ENCODE measurements at places on chromosomes 11 and 22. TPM values are rescaled to one million over a fixed set of nuclear protein-coding genes. Genes with fewer than 3 reads are reported as not detected.

DNA sequence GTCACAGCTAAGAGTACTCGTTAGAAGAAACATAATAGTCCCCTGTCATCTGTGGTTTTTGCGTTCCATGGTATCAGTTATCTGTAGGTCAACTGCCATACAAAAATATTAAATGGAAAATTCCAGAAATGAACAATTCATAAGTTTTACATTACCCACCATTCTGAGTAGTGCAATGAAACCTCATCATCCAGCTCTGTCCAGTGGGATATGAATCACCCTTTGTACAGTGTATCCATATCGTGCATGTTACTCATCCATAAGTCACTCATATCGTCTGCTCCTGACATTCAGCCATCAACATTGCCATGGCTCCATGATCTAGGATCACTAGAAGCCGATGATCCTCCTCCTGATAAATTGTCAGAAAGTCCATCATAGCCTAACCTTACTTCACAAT is 174.9 kb upstream of the C11orf87 start:
- DNase-seq, result no peak

DNA sequence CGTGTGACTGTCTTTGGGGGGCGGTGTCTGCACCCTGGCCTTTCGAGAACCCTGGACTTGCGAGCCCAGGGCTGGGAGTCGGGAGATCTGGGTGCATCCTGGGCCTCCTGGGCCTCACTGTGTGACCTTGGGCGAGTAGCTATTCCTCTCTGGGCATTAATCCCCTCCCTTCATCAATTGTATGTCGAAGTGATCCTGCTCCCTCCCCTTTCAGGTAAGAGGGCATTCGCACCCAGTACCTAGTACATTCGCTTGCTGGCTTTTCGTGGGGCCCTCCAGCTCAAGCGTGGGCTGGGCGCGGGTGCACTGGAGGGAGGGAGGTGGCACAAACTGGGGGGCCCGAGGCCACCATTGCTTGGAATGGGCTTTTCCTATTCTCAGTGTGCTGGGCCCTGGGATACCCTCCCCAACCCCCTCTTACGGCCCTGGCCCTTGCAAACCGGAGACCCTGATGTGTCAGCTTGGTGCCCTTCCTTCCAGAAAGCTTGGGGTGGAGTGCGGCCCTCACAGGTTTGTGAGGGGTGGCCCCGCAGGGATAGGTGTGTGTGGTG is 530 bp downstream of the USP35 start:
- no peak for DNase-seq

DNA sequence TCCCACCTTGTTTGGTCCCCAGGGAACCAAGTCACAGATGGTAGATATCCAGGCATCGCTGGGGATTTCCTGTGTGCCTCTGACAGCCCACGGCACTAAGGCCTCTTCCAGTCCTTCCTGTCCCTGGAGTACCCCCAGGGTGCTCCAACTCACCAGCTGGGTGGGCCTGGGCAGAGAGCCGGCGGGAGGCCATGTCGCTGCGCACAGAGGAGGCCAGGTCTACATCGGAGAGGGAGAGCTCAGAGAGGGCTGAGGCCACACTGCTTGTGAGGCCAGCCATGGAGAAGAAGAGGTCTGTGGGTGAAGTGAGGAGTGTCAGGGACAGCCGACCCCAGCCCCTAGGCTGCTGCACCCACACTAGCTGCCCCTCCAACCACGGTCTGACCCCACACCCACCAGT is 5.3 kb downstream of the ATG2A start:
- DNase-seq, result no peak

- no peak for DNase-seq
Measured at GRCh38 chr11:129434641-129435498, 59.2 kb downstream of the BARX2 start.

DNA sequence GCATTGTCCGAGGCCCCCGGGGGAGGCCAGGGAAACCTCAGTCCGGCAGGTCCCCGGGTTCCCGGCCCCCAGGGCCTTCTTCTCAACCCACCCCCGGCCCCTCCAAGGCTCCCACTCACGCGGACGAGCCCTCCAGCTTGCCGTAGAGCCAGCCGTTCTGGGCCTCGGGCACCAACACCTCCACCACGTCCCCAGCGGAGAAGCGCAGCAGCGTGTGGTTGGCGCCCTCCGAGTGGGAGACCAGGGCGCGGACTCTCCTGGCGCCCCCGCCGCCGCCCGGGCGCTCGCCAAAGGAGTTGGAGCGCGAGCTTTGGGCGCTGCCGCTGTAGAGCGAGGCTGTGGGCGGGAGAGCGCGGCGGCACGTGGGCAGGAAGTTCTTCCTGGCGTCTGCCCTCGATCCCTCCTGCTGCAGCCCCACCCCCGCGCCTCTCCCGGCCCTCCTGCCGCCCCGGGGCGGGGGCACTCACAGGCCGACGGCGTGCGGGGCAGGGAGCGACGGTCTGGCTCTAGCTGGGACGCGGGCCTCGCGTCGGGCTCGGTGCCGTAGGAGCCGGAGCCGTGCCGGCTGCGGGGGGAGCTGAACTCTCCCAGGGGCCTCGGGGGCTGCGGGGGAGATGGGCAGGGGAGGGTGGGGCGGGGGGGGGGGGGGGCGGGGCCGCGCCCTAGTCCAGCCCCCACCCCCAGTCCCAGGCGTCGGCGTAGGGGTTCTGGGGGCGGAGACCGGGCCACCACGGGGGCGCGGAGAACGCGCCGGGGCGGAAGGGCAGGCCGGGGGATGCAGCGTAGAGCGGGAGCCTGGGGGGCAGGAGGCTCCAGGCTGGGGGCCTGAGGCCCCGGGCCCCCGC is 4.9 kb upstream of the SLC16A8 start:
- DNase-seq, result no peak

- DNase-seq, result peak; percentile 27
Measured at GRCh38 chr11:27698872-27699241, 1.4 kb downstream of the BDNF start.

GRCh38 chr11:69497221-69497787 is 15.8 kb downstream of the LINC01488 start:
- DNase-seq, result no peak

DNA sequence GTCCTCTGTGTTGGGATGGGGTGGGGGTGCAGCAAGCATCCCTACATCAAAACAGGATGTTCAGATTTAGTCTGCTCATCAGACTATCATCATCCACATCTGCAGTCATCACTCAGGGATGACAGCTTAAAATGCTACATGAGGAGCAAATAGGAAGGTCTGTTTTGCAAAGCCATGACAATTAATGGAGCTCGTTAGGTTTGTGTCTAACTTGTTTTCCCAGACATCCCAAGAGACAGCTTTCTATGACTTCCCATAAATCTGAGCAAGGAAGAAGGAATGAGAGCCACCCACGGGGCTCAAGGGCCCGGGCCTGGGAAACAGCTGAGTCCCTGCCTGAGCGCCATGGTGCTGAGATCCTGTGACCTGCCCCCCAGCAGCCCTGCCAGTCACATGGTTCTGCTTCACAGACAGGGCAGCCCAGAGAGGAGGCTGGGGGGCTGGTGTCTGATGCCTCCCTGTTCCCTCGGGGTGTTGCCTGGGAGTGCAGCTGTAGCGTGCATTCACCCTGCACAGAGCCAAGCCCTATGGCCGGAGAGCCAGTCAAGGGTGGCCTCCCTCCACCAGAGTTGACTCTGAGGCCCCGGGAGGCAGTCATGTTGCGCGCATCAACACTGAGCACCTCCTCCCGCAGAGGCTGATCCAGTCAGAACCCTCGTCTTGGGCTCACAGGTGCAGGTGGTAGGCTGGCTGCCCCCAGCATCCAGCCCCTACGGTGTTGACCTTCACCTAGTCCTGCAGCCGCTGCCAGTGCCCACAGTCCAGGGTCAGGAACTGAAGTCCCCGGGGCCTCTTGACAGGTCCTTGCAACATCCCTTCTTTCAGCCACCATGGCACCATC is 12.1 kb downstream of the DERL3 start:
- no peak for DNase-seq

DNA sequence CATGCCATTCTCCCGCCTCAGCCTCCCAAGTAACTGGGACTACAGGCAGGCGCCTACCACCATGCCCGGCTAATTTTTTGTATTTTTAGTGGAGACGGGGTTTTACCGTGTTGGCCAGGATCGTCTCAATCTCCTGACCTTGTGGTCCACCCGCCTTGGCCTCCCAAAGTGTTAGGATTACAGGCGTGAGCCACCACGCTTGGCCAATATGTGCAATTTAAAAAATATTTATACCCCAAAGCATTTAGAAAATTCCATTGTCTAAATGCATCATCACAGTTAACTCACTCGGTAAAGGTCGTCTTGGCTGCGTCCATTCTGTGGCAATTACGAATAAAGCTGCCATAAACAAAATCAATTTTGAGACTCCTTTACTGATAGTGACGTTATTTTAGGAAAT is 36.2 kb downstream of the EP300 start:
- DNase-seq, result no peak

The MMP13 gene
- not detected for total RNA-seq

- no peak for DNase-seq
Measured at GRCh38 chr11:102457056-102457677, 4.6 kb upstream of the TMEM123 start.

GRCh38 chr11:64531906-64532312 is 59.1 kb upstream of the SLC22A12 start:
- DNase-seq, result no peak

The MMP8 gene
- not detected for total RNA-seq

The LDLRAD3 gene
- not detected for total RNA-seq

- no peak for DNase-seq
Measured at GRCh38 chr11:120501440-120501839, 10.1 kb upstream of the GRIK4 start.

The KCNJ5 gene
- total RNA-seq, result 0.12 TPM

- no peak for DNase-seq
Measured at GRCh38 chr11:17544181-17544622, at the start of gene USH1C. Gene USH1C, minus strand, starts transcription at chr11:17544416. Its CDS starts 109 bp downstream, at chr11:17544307.

The CLNS1A gene
- total RNA-seq, result 69.6 TPM

GRCh38 chr11:131924457-131925201 is 554.2 kb downstream of the NTM start:
- DNase-seq, result no peak

GRCh38 chr11:11267312-11267711 is 85.7 kb downstream of the CSNK2A3 start:
- no peak for DNase-seq

The PCNX3 gene
- total RNA-seq, result 62.9 TPM

Measured in T-cell (primary cell).